ENCODE measurements at places on chromosomes 13 and 19.

DNA sequence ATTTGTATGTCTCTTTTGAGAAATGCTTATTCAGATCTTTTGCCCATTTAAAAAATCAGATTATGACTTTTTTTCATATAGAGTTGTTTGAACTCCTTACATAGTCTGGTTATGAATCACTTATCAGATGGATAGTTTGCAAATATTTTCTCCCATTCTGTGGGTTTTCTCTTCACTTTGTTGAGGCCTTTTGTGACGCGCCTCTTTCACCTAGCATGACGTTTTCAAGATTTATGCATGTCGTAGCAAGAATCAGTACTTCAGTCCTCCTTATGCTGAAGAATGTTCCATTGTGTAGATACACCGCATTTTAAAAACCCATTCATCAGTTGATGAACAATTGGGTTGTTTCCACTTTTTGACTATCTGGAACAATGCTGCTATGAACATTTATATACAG is 13.4 kb downstream of the PABPC3 start:
- DNase-seq: no peak

GRCh38 chr13:110105136-110105535 is 201.8 kb downstream of the COL4A1 start:
- DNase-seq: no peak

GRCh38 chr19:30935146-30935545 is 414.1 kb downstream of the TSHZ3 start:
- DNase-seq: no peak

- no peak for DNase-seq
Observed at GRCh38 chr19:2982561-2982960, 5.2 kb downstream of the TLE6 start.

- DNase-seq: peak; percentile 59
Observed at GRCh38 chr19:4267101-4267900, 11.8 kb upstream of the SHD start.

DNA sequence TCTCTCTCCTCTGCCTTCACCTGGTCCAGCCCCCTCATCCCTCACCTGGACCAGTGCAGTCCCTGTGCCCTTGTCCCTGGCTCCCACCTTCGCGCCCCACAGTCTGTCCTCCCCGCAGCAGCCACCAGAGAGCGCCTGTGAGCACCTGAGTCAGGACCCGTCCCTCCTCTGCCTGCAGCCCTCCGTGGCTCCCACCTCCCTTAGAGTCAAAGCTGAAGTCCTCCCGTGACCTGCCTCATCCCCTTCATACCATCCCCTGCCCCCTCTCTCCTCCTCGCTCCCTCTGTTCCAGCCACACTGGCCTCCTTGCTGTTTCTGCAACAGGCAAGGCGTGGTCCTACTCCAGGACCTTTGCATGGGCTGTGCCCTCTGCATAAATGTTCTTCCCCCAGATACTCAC is 10.3 kb downstream of the CELF5 start:
- no peak for DNase-seq

DNA sequence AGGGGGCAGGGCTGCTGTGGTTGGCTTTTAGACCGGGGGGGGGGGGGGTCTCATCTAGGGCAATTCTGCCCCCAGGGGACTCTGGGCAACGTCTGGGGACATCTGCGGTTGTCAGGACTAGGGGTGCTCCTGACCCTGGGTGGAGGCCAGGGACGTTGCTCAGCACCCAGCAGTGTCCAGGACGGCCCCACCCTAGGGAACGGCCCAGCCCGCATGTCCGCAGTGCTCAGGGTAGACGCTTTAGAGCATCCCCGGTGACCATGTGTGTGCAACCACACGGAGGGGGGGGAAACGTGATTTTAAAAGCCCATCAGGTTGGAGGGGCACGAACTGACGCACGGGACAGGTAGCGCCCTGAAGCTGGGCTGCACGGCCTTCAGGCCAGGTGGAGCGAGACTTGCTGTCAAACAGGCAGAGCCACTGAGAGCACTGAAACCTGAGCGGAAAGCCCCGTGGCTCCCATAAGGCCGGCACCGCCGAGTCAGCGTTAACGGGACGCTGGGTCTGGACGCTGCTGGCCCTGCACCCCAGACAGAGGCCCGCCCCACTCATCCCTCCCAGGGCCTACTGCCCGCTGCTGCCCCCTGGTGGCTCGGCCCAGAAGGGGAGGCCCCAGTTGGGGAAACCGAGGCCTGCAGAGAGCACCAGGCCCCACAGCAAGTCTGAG is 8.3 kb downstream of the CACTIN start:
- DNase-seq: peak; percentile 13
